NCI-H1105 (cell line): ENCODE measurements at places on chromosomes 7 and 10.

DNA sequence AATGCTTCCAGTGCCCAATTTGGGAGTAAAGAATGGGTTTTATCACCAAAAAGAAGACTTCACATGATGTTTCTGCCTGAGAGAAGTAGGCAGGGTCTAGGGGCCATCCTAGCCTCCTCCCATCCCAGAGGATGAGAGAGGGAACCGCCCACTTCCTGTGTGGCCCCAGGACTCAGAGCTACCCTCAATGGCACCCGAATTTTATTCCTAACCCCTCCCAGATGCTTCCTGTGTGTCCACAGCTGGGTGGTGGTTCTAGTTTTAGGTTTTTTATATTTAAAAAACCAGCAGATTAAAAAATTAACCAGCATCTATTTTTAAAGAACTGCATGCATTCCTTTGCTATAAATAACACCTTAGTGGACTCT, 583.5 kb downstream of the PTPRN2 start:
- no peak for DNase-seq

- DNase-seq: no peak
Observed at GRCh38 chr10:78863140-78863905, 205.4 kb upstream of the ZMIZ1 start.

- no peak for DNase-seq
Observed at GRCh38 chr7:132347123-132347522, 229.1 kb downstream of the PLXNA4 start.

- DNase-seq: no peak
Observed at GRCh38 chr7:107446531-107446930, 23.3 kb upstream of the GPR22 start.

DNA sequence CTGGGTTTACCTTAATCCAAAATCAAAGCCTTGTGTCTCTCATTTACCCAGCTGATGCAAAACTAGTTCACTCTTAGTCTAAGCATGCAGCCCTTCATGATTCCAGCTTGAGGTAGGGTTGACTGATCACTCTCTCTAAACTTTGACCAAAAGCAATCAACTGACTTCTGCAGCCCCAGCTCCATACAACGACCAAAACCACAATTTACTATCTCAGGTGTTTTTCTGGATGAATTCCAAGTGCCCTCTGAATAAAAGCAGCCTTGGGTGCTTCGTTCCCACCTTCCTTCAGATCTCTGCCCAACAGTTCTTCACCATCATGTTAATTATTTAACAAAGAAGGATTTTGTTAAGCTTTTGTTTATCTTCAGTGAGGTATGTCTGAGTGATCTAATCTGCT, 62.6 kb downstream of the CCDC6 start:
- no peak for DNase-seq

DNA sequence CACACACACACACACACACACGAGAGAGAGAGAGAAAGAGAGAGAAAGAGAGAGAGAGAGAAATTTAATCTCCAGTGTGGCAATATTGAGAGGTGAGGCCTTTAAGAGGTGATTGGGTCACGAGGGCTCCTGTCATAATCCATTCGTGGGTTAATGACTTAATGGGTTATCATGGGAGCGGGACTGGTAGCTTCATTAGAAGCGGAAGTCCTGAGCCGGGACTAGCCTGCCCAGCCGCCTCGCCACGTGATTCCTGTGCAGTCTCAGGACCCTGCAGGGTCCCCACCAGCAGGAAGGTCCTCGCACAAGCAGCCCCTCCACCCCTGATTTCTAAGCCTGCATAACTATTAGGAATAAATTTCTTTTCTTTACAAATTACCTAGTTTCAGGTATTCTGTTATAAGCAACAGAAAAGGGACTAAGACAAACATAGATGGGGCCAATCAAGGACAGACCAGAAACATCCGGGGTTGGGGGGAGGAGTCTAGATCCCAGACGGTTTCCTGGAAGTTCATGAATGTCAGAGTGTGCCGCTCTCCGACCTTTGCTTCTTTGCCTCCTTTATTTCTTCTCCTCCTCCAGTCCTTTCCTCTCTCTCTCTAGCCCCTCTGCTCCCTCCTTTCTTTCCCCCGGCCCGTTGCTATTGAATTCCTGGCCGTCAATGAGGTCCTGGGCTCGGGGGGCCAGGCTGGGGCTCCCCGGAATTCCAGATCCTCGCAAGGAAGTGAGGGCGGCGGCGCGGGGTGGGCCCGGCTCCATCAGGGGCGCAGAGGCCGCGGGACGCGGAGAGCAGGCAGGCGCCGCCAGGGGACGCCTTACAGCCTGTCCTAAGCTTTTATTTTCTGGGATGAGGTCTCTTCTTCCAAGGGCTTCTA, 146.8 kb downstream of the CYP26A1 start:
- DNase-seq: no peak

DNA sequence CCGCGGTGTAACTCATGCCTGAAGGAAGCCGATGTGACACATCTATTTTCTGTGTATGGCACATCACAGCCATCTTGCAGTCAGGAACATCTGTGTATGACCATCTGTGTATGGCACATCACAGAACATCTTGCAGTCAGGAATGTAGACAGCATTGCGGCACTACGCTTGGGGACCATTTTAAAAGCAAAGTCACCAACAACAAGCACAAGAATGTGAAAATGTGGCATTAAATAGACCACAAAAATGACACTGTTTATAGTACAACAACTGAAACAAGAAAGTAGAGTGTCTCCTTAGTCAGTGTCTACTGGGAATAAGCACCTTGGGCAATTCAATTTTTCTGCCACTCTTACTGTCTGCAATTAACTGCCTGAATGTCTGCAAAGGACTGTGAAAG, 124.4 kb downstream of the HGF start:
- DNase-seq: no peak

DNA sequence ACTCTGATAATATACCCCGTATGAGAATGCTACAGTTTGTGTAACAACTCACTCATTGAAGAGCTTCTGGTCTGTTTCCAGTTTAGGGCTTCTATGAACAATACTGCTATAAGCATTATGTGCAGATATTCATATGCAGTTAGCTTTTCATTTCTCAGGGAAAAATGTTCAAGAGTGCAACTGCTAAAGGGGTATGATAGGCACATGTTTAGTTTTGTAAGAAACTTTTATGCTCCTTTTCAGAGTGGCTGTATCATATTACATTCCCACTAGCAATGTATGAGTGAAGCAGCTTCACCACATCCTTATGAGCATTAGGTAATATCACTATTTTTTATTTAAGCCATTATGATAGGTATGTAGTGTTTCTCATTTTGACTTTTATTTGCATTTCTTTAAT, 182.6 kb upstream of the CXCL12 start:
- DNase-seq: no peak
